ENCODE measurements at places on chromosomes 6 and 20.
A peak's percentile ranks its signal among the peaks of the same experiment; 100 is the strongest.

DNA sequence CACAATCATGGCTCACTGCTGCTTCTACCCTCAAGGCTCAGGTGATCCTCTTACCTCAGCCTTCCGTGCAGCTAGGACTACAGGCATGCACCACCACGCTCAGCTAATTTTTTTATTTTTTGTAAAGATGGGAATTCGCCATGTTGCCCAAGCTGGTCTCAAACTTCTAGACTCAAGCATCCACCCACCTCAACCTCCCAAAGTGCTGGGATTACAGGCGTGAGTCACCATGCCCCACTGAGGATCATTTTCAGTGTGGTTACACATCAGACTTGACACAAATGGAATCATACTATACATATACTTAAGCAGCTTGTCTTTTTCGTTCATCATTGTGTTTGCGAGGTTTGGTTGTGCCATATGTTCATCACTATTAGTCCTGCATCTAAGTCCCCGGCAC is 26.6 kb downstream of the ZC3H12D start:
- no peak for DNase-seq

DNA sequence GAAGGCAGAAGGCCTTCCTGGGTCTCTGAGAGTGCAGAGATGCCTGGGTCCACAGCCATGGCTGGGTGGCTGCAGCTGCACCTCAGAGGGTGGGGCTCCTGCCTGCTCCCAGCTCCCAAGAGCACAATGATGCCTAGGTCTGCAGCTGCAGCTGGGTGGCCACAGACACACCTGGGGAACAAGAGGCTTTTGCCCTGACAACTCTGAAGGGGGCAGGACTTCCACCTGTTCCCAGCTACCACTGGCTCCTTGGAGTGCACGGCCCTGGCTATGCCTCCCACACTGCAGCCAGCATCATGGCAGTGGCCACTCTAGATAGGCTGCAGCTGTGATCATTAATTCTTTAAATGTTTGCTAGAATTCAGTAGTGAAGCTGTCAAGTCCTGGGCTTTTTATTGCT is 511.3 kb downstream of the ADGRB3 start:
- DNase-seq, result no peak

DNA sequence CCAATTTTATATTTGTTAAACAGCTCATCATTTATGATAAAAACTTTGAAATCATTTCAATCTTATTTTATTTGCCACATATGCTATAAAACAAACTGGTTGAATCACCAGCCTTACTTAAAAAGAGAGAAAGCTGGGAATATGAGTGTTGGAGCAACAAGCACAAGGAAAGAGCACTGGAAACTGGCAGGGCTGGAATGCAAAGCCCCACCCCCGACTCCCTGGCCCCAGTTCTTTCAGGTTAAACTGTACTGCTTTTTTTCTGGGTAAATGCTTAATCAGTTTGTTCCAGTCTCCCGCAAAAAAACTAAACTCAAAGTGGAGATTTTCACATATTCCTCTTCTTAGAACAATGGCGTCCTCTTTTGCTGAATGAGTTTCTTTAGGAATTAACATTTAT is 433.8 kb upstream of the NOX3 start:
- DNase-seq, result no peak

DNA sequence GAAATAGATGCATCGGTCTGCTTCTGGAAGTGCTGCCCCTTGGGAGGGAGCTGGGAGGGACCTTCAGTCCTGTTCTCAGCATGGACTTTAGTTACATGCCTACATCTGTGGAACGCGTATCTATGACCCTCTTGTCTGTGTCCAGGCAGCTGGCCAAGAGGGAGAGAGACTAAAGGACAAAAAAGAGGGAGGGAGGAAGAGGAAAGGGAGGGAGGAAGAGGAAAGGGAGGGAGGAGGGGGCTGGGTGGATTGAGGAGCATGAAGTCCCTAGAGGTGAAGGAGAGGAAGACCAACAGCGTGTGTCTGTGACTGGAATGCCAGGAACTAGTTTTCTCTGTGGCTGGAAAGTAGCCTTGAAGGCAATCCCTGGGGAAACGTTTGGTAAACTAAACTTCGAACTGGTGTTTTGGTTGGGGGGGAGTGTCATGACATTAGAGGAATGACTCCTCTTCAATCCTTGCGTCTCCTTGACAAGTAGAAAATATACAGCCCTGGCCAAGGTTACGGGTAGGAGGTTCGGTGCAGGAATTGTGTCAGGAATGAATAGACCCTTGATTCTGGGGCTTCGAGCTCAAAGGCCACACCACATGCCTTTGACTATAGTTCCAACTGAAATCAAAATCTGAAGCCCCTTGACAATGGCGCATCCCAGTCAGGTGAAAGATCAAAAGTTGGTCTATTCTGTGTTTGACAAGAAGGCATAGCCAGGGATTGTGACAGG is 52.0 kb upstream of the PLEKHG1 start:
- DNase-seq, result peak; percentile 77

DNA sequence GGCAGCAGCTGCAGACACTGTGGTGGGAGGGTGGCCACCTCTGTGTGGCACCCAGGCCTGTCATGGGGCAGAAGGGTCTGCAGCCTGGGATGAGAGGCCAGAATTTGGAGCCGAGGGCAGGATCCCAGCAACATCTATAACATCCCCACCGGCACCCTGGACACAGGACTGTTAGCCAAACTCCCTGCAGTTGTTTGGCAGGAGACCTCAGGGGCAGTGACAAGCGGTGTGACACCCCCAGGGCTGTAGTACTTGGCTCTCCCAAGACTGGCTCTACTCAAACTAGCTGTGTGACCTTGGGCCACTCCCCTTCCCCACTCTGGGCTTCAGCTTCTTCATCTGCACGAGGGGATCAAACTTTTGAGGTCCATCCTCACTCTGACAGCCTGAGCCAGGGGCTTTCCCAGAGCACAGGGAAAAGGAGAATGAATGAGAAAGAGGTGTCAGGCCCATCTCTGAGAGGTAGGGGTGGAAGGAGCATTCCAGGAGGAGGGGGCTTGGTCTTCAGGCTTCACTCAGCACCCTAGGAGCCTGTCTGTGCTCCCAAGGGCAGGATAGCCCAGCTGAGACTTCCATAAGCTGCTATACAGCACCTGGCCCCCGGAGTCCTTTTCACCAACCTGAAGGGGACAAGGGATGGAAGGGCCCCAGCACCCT is 64.0 kb downstream of the MDGA1 start:
- no peak for DNase-seq

GRCh38 chr6:143406673-143407072 is 43.8 kb downstream of the ADAT2 start:
- no peak for DNase-seq

- no peak for DNase-seq
Observed at GRCh38 chr6:125981571-125982185, 4.7 kb upstream of the TRMT11 start.

DNA sequence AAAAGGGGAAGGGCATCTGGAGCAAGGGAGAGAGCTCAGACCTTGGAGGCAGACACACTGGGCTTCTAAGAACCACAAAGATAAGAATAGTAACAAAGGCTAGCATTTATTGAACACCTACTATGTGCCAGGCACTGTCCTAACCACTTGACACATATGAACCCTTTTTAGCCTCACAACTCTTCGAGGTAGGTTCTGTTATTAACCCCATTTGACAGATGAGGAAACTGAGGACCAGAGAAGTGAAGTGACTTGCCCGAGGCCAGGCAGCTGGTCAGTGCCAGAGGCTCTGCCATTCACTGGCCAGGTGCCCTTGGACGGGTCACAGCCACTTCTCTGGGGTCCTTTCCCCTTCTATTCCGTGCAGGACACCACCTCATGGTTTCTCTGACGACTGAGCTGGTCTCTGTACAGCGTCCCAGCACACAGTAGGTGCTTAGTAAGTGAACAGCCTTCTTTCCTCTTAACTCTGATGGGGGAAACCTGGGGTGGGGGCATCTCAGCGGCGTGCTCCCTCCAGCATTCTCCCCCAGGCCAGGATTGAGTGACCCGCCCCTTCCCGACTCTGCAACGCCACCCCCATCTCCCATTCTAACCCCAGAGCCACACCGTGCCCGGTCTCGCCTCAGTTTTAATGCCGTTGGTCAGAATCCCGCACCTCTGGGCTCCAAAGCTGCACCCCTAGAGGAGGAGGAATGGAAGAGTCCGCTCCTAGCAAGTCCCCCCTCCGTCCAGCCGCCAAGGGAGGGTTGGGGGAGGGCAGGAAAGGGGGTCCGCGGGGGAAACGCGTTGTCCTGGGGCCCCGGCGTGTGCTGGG is 55.7 kb downstream of the CD40 start:
- no peak for DNase-seq

DNA sequence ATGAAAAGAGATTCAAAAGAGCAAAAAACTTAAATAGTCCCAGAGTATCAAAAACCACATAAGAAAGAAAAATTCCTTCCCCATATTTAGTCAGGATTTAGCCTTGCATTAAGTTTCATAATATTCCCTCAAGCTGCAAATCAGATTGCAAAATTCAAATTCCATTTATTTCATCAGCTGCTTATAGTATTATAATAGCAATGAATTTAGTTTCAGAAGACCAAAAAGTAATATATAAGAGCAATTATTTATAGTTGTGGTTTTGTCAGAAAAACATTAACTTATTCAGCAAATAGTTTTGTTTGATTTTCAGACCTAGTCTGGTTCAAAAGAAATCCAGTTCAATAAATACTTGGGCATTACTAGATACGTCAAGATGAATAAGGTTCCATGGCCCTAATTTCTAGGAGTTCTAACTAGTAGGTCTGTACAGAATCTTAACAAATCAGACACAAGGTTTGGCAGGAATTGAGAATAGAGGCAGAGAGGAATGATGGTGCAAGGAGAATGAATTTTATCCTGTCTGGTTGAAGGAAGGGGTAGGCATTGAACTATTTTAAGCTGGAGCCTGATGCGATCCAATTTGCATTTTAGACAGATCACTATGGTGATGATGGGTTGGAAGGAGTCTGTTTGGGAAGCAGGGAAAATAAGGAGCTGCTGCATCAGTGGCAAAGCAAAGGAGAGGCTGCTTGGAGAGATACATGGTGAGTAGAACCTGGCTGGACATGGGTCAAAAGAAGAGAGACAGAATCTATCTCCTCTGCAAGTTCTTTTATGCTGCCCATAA is 163.9 kb upstream of the STXBP5 start:
- DNase-seq, result no peak

- DNase-seq, result no peak
Observed at GRCh38 chr6:90584636-90585255, 2.1 kb downstream of the MAP3K7 start.

- no peak for DNase-seq
Observed at GRCh38 chr6:136228814-136229213, 21.3 kb downstream of the MTFR2 start.

DNA sequence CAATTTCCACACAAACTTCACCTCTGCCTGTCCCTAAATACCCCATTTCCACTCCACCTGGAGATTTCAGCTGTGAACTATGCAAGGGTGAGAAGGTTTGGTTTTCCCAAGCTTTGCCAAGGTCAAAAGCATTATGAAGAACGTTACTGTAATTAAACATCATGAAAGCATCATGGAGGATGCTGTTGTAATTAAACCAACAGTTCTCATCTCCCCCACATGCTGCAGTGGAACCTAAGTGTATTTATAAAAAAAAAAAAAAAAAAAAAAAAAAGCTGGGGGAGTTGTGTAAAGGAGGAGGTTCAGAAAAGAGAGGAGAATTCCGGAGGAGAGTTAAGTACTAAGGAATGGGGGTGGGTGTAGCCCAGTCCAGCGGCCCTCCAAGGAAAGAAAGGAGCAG is 474.9 kb upstream of the JARID2 start:
- no peak for DNase-seq

DNA sequence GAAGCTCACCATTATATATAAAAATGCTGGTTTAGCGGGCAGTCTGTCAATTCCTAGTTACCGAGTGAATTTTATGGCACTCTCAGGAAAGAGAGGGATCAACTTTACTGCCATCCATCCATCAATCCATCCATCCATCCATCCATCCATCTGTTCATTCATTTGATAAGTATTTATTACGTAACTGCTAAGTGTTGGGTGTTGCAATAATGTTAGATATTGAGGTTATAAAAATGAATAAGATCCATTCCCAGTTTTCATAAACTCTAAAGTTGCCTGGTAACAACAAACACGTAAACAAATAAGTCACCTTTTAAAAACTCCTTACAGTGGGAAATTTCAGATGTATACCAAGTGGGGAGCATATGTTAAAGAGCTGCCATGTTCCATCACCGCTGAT is 36.8 kb downstream of the SASH1 start:
- no peak for DNase-seq

DNA sequence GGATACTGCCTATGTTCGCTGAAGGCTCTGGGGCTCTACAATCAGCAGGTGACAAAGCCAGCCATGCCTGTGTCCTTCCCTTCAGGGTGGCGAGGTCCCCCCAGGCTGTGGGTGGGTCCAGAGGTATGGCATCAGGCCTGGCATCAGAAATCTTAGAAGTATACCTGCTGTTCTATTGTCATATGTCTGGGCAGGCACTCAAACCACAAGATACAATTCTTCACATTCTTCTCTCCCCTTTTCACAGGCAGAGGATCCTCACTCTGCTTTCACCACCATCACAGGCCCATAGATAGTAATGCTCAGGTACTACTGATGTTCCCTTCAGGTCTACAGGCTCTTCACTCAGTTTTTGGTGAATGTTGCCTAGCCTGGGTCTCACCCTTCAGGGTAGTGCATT is 1180.0 kb upstream of the CITED2 start:
- no peak for DNase-seq

DNA sequence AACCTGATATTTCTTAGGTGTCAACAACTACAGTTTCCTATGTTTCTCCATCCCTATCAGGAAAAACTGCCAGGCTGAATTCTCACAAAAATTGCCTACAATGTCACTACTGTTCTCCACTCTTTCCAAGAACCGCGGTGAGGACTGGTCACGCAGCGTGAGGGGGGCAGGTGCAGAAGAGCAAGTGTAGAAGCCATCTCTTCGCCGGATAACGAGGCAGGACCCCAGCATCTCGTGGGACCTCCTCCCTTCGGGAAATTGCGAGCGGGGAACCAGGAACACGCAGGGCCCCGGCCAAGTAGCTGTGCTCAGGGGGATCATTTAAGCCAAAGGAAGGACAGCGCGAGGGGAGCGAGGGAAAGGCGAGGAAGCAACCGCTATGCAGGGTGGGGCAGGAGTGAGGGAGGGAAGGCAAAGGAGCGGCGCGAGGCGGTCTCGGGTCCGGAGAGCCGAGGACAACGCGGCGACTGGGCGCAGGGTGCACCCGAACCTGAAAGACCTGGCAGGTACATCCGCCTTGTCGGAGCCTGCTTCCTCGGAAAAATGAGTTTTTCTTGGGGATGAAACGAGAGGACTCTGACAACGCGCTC is 559 bp downstream of the APMAP start:
- DNase-seq, result peak; percentile 55

GRCh38 chr6:159490298-159490937 is 202.6 kb downstream of the SOD2 start:
- DNase-seq, result no peak

DNA sequence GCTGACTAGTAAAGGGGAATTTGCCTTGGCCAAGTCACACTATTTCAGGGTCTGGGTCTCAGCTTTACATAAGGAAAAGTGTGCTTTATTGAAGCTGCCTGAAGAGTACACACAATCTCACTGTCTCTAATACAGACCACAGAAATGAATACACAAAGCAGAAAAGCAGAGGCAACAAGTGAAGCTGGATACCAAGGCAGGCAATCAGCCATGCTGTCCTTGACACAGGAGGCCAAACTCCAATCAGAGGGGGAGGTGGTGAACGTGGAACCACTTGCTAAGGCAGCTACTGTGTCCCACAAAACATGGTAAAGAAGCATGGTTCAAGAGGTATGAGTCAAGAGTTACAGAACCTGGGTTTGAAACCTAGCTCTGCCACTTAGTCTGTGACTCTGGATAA is 21.8 kb upstream of the CCND3 start:
- no peak for DNase-seq

- DNase-seq, result no peak
Observed at GRCh38 chr6:107554918-107555317, 65.0 kb downstream of the SOBP start.

GRCh38 chr6:16503970-16504415 is 257.3 kb downstream of the ATXN1 start:
- no peak for DNase-seq

- no peak for DNase-seq
Observed at GRCh38 chr6:15882915-15883314, 220.1 kb upstream of the DTNBP1 start.

Data from Right ventricle myocardium superior (tissue), 1 donor.